ENCODE measurements at places on chromosomes 11 and 22.

- no peak for DNase-seq
Measured at GRCh38 chr11:78535920-78536319, 38.7 kb downstream of the NARS2 start.

- no peak for DNase-seq
Measured at GRCh38 chr22:20164863-20165262, 14.0 kb upstream of the CCDC188 start.

DNA sequence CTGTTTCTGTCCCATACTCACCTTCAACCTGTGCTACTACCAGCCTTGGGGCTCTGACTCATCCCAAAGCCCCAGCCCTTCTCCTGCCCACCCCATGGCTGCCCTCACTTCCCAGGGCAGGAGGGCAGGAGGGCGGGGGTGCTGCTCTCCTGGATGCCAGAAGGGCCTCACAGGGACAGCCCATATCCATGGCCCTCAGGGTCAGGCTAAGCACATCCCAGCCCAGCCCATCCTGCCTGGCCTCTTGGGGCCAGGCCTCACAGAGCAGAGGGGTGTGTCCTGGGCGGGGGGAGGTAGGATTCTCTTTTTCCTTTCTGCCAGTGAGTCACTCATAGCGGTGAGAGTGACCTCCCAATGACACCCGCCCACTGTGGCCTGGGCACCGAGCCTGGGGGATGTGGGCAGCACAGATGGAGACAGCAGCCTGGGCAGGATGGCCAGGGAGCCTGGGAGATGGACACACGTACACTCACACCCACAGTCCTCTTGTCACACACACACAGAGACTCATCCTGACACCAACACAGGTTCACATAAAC lies 2.4 kb downstream of the LTBP3 start:
- no peak for DNase-seq

DNA sequence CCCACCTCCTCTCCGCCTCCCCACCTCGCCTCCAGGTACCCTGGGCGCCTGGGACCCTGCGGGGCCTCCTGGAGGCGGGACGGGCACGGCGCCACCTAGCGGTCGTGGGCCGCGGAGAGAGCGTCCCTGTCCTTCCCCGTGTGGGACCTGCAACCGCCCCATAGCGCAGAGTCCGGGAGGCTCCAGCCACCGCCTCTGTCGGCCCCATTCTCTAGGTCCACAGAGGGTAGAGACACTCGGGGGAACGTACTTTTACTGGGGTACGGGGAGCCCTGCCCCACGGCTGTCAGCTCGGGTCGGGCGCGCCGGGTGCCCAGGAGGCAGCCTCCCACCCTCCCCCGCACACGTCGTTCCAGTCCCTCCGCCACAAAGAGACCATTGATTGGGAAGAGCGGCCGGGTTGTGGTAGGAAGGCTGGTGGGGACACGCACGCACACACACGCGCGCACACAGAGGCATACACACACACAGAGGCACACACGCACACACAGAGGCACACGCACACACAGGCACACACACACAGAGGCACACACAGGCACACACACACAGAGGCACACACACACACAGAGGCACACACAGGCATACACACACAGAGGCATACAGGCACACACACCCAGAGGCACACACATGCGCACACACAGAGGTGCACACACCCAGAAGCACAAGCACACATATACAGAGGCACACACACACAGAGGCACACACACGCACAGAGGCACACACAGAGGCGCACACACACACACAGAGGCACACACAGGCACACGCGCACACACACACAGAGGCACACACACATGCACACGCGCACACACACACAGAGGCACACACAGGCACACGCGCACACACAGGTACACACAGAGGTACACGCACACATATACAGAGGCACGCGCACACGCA lies 12.6 kb upstream of the NECTIN1 start:
- DNase-seq = peak; percentile 57

- no peak for DNase-seq
Measured at GRCh38 chr11:9703280-9703679, 39.4 kb downstream of the SWAP70 start.

- no peak for DNase-seq
Measured at GRCh38 chr11:36619502-36619901, 21.5 kb upstream of the RAG2 start.

GRCh38 chr11:45449036-45449601 lies 163.0 kb upstream of the SYT13 start:
- no peak for DNase-seq

- DNase-seq = peak; percentile 80
Measured at GRCh38 chr11:65420979-65421793, 1.4 kb upstream of the NEAT1 start.

GRCh38 chr11:34846467-34846866 lies 69.7 kb downstream of the APIP start:
- DNase-seq = no peak

GRCh38 chr11:76984743-76985142 lies 49.5 kb upstream of the B3GNT6 start:
- DNase-seq = no peak

DNA sequence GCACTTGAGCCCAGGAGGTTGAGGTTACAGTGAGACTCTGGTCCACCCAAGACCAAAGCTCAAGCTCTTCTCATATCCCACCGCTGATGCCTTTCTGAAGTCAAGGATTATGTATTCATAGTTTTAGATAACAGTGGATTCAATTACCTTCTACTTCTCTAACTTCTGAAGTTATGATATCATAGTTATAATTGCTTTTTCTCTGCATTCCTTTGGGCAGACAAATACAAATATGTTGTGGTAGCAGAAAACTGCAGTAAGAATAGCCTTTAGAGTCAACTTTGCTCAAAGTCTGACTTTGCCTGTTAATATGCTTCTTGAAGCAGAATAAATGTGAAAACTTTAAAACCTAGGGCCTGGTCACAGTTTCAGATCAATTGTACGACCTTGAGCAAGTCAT lies 94.4 kb downstream of the LUZP2 start:
- no peak for DNase-seq

DNA sequence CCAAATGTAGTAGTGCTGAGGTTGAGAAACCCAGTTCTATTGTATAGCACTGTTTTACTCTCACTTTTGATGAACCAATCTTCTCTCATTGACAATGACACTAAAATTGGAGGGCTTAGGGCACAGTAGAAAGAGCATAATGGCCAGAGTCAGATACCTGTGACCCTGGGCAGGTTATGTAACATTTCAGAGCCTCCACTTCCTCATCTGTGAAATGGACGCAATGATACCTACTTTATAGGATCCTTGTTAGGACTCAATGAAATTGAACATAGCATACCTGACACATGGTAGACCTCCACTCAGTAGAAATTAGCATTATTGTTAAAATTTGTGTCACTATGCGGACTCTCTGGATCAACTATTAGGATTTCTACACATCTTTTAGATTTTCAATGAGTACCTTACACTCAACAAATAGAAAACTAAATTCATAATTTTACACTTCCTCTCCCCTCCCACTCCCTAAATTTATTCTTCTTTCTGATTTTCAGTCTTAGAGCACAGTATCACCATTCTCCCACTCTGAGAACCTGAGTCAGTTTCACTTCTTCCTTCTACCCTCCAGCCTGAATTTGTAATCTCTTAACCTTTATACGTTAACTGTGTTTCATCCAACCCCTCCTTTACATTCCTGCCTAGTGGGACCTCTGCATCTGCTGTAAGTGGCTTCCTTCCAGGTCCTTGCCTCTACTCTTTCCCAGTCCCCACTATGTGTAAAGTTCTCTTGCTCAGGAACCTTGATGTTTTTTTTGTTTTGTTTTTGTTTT lies 78.3 kb downstream of the MICAL2 start:
- no peak for DNase-seq

GRCh38 chr22:22989856-22990255 lies 80.5 kb upstream of the GNAZ start:
- DNase-seq = no peak

DNA sequence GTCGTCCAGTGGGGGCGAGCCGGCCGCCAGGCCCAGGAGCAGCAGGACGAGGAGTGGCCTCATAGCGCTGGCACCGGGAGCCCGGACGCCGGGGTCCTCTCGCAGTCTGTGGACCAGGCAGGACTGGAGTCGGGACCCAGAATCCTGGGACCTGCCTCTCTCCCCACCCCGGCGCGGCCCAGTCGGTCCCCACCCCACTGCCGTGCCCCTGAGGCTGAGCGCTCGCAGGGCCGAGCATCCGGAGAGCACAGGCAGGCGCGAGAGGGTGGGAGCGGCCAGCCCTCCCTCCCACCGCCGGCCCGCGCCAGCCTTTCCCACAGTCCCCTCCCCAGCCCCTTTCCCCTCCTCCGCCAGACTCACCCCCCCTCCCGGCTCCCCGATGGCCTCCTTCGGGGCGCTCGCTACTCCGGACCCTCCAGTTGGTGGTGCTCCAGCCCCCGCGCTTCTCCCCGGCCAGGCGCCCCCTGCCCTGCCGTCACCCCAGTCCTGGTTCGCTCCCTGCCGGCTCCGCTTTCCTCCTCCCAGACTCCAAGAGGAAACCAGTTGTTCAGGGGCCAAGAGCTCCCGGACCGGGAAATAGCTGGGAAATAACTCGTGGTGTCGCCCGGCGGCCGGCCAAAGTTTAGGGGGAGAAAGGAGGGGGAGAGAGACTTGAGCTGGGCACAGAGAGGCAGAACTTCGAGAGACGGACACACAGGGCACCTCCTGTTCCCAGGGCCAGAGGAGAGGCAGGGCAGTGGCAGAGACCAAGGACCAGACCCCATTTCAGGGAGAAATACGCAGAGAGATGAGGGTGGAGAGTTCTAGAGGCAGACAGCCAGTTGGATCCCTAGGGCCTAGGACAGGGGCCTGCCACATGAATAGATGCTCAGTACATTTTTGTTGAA lies at the start of gene C1QTNF5:
C1QTNF5 (minus strand) TSS at position 549 of the 887 bp plus-strand sequence; CDS start at position 63, 486 bp downstream.
- no peak for DNase-seq

GRCh38 chr11:76397383-76397782 lies 16.3 kb downstream of the GVQW3 start:
- no peak for DNase-seq

DNA sequence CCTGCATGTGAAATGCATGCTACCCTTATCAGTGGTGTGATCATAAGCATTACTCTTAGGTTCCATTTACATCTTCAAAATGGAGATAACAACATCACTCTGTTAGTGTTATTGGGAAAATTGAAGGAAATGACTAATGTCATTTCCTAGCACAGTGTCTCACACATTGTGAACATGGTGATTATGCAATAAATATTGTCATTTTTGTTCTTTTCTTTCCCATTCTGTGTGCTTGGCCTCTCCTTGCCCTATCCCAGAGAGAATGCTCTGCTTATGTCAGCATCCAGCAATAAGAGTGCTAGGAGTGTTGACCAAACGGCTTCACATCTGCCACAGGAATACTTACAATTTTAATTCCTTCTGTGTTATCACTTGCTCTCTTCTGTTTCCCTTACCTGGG lies 1024.1 kb upstream of the CCDC90B start:
- no peak for DNase-seq

DNA sequence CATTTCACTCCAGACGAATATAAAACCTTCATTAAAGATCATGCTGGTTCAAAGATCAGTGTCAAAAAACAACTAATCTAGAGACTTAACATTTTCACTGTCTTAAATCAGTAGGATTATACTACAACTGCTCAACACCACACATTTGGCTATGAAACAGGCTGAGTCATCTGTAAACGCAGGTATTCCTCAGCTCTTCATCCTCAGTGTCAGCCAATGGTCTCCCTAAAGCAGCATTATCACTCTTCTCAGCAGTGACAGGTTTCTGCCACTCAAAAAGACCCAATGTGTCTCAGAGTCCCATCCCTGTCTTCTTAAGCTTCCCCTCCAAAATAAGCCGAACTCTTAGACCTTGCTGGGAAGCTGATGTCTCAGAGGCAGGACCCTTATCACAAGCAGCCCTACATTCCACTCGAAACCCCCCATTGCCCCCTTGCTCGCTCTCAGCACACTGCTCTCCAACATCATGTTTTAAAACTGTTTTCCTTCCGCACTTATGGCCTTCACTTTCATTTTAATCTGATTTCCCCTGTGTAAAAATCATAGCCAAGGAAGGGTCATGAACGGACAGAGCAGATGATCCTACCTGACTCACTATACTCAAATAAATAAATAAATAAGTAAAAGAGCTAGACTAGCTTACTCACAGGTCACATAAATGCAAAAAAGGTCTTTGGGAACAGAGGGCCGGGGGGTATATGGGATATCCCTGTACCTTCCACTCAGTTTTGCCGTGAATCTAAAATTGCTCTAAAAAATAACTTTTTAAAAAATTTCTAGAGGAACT lies 23.0 kb downstream of the CDON start:
- DNase-seq = no peak

DNA sequence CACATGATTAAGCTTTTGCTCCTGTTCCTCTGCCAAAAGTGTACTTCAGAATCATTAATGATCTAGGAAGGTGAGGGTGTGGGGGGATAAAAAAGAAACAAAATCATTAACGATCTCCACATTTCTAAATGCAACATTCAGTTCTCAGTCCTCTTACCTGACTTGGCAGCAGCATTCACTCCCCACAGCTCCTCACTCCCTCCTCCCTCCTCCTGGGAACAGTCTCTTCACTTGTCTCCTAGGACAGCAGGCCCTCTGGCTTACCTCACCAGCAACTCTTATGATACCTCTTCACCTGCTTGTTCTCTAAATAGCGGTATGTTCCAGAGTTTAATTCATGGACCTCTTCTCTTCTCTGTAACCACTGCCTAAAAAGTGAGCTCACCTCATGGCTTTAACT lies 56.5 kb upstream of the APOA1 start:
- no peak for DNase-seq

DNA sequence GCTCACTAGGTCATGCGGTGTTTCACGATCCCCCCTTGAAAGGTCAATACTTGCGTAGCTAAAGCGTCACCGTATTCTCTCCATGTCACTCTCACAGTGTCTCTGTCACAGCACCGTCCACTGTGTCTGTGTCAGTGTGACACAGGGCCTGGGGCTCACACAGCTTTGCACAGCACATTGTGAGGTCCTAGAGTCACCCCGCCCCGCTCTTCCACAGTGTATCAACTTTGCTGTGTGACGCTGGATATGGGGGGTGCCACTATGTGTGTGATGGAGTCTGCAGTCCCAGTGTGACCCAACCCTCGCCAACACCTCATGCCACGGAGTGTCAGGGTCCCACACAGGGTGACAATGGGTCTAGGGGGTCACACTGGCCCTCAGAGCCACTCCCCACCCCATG lies 583 bp downstream of the P4HA3 start:
- DNase-seq = no peak

DNA sequence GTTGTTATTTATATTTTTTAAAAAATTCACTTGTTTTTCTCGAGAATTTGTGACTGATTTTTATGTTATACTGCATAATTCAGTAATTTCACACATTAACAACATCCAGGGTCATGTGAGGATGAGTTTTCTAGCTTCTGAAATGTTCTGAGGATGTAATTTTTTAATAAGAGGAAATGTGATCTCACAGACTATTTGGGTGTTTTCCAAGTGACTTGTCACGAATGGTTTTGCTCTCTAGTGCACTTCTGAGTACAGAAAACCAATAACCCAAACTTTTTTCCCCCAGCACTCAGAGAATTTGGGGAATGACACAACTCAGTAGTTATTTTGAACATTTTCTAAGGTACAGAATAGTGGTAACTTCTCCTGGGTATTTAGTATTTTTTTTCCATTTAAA lies 821.1 kb upstream of the ARHGAP42 start:
- no peak for DNase-seq
